Hematopoietic multipotent progenitor cell treated with erythropoietin and hydrocortisone succinate and interleukin-3 and kit ligand, for 6 days (in vitro differentiated cells): ENCODE measurements at places on chromosomes 1 and 21.

GRCh38 chr1:24759492-24759891, 14.2 kb downstream of the CLIC4 start:
- no peak for DNase-seq

- DNase-seq = peak; percentile 20
Observed at GRCh38 chr1:178066908-178067614, 26.8 kb upstream of the RASAL2 start.

- DNase-seq = no peak
Observed at GRCh38 chr1:33710967-33711366, 152.9 kb upstream of the HMGB4 start.

- DNase-seq = no peak
Observed at GRCh38 chr1:107680579-107680985, 284.4 kb downstream of the VAV3 start.

DNA sequence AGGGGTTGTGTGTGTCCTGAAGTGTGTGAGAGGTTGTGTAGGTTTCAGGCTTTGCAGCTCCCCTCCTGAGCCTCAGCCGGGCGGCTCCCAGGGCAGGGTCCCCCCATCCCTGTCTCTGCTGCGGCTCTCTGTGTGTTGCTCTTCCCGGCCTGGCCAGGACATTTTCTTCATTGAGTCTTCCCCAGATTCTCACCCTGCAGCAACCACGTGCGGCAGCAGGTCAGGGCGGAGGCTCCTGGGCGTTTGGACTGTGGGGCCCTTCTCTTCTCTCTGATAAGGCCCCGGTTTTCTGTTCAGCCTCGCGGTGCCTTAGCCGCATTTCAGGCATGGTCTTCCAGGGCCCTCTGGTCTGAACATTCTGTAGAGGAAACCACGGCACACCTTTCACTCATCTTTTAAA, 1.8 kb upstream of the TCP10L start:
- DNase-seq = peak; percentile 64

GRCh38 chr21:45417256-45417950, 12.4 kb downstream of the COL18A1 start:
- DNase-seq = no peak

DNA sequence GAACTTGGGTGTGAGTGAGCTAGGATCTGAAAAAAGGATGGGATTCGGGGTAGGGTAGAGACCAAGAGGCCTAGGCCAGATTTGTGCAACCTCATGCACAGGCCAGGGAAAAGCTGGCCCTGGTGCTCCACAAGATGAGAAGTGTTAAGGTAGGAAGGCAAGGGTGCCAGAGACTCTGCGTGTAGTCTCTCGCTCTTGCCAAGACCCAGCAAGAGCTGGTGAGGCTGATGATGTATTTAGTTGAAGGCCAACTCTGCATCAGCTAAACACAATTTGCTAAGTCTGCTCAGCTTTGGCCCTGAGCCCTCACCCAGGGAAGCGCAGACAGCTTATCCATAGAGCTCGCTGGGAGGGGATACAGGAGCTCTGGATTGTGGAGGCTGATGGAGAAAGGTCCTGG, 26.6 kb upstream of the SOX13 start:
- DNase-seq = no peak

GRCh38 chr1:76254104-76255030, 179.8 kb downstream of the ST6GALNAC3 start:
- peak; percentile 21 for DNase-seq

- DNase-seq = peak; percentile 54
Observed at GRCh38 chr1:37177230-37177864, 143.0 kb upstream of the GRIK3 start.

GRCh38 chr1:222711319-222712252, 705 bp downstream of the AIDA start:
- DNase-seq = peak; percentile 93

GRCh38 chr1:41695118-41695745, 210.7 kb upstream of the EDN2 start:
- peak; percentile 86 for DNase-seq
